ENCODE measurements at places on chromosomes 11 and 22.

GRCh38 chr11:94325681-94326080 lies 21.3 kb downstream of the IZUMO1R start:
- no peak for DNase-seq

DNA sequence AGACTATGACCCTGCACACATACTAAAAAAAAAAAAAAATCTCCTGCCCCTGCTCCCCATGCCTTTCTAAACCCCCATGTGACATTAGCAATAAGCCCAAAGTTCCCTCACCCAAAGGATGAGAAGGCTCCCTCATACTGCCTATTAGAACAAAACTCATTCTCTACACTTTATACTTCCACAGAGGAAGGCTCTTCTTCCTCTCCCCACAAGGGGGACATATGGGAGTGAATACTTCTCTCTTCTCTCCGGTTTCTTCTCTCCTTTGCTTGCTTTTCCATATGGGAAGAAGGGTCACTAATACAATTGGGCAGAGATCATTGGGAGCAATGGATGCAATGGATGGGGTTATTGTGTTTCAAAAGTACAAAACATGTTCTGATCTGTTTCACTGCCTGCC lies 3.3 kb downstream of the OR52L1 start:
- no peak for DNase-seq

DNA sequence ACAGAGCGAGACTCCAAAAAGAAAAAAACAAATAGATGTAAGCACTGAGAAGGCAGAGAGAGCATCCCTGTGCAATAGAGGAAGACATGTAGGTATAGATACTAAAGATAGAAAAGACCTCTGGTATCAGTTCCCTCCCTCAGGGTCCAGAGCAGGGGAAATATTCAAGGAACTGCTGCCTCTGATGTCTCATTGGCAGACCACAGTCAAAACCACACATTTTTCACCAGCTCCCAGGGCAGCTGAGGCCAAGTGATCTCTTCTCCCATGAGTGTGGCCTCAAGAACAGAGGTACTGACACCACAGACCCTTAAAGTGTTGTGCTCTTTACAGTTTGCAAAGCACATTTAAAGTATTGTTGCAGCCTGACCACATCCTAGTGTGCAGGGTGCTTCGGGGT lies 288.5 kb downstream of the NTM start:
- peak; percentile 94 for DNase-seq

GRCh38 chr22:19109198-19110063 lies 12.8 kb downstream of the DGCR2 start:
- peak; percentile 98 for DNase-seq

DNA sequence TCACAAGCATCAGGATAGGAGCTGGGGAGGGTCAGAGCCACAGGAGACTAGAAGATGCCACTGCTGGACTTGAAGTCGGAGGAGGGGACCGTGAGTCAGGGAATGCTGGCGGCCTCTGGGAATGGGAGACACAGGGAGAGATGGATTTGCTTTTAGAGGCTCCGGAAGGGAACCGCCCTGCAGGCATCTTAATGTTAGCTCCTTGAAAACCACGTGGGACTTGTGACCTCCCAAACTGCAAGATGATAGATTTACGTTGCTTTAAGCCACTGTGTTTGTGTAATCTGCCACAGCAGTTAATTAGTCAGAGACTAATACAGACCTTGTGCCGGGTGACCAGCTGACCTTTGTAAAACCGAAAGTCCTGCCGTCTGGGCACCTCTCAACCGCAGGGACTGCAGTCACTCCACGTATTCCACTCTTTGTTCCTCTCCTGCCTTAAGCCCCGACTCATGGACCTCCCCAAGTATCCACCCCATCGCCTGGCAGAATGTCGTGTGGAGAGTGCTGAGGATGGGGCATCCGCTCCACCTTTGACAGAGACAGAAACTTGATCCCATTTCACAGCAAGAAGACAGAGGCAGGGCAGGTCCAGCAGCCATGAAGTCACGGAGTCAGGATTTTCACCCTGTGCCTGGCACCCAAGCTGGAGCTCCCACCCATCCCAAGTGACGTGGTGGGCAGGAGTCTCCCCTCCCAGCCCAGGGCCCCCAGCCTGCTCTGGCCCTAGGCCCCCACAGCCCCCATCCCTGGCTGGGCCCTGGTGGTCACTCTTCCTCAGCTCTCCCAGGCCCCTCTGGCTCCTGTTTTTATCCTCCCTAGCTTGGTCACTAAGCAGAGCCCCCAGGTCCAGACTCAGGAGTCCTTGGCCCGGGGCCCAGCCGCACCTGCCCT lies 19.4 kb upstream of the CTSD start:
- DNase-seq = peak; percentile 98

DNA sequence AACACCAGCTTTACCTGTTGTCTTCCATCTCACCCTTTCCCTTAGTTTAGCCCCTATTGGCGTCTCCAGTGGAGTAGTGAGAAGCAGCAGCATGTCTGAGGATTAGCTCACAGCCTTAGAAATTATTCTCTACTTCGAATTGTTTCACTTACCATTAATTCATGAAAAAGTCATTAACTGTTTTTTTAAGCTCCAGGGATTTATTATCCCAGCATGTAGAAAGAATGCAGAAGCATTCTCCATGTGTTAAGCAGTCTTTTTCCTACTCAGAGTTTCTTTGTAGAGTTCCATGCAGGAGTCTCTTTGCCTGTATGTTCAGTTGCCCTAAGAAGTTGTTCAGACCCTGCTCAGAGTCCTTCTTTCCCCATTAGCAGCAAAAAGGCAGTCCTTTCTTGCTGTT lies 137.9 kb upstream of the RASSF10 start:
- no peak for DNase-seq

- no peak for DNase-seq
These were observed 12.3 kb downstream of the STARD10 start for GRCh38 chr11:72781313-72782080.

- DNase-seq = no peak
These were observed 33.7 kb downstream of the USP28 start for GRCh38 chr11:113841691-113842090.

GRCh38 chr11:8233691-8234424 lies 29.8 kb downstream of the LMO1 start:
- no peak for DNase-seq

DNA sequence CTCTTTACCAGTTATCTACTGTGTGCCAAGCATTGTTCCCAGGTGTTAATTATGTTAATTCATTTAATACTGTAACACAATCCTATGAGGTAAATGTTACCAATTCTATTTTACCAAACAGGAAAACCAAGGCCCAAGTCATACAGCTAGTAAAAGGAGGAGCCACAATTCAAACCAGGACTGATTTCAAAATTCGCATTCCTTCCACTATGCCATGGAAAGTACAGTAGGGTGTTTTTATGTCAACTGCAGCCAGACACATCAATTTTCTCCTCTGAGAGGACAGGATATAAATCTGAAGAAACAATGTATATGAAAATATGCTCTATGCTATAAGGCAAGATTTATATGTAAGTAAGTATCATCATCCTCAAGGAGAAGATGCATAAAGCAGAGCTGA lies 104.3 kb downstream of the RPL27A start:
- DNase-seq = no peak

GRCh38 chr11:87212891-87213290 lies 175.2 kb downstream of the TMEM135 start:
- no peak for DNase-seq

DNA sequence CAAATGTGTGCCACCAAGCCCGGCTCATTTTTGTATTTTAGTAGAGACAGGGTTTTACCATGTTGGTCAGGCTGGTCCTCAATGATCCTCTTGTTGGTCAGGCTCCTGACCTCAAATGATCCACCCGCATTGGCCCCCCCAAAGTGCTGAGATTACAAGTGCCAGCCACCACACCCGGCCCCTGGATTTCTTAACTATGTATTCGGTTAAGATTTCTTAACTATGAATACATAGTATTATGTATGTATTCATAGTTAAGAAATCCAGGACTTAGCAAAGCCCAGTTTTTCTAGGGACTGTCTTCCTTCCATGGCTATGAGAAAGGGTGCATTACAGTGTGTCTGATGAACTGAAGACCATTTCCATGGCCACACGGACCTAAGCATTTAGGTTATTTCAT lies 1.7 kb downstream of the C11orf91 start:
- peak; percentile 6 for DNase-seq

DNA sequence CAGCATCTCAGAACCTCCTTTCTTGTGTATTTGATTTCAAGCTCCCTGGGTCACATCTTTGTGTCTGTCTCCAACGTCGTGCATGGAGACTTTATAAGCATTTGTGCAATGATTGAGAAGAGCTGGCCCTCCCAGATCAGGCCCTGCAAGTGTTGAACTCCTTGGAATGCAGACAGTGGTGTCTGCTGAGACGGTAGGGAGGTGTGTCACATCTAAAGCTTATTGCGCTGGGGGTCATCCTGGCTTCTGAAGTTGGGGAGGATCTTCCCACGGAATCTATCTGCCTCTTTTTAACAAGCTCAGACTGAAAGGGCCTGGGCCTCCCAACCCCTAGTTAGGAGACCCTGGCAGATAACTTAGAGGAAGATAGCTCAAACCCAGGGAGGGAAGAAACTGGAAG lies 6.7 kb downstream of the APLNR start:
- DNase-seq = no peak

DNA sequence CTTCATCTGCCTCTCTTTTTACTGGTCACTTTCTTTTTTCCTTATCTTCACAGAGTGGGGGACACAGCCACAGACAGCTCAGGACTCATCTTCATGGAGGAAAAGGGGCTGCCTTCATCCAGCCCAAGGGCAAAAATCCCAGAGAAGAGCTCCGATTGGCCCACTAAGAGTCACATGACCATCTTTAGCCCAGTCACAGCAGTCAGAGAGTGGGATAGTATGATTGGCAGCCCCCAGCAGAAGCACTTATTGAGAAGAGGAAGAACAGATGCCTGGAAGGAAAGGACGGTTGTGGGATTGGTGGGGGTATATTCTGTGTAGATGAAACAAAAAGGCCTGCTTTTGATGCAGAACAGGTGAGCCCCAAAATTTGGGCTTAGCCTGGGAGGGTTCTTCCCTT lies 77.8 kb downstream of the MN1 start:
- no peak for DNase-seq

DNA sequence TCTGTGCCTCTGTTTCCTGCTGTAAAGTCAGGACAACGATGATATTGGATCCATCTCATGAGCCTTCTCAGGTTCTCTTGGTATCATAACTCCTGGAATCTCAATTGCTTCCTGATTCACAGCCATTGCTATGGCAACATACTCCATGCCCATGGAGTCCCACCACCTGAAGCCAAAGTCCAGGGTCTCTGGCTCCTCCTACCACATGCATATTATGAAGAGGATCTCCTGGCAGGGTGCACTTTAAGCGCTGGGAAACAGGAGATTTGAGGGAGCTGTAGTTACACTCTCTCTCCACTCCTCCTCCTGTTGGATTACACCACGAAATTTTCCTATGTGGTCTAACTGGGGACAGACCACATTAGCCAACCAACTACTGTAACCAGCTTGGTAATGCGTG lies 130.9 kb upstream of the SEZ6L start:
- DNase-seq = no peak

GRCh38 chr11:90779098-90779497 lies 556.2 kb upstream of the CHORDC1 start:
- no peak for DNase-seq

GRCh38 chr22:20866736-20867135 lies 7.9 kb downstream of the SNAP29 start:
- no peak for DNase-seq

DNA sequence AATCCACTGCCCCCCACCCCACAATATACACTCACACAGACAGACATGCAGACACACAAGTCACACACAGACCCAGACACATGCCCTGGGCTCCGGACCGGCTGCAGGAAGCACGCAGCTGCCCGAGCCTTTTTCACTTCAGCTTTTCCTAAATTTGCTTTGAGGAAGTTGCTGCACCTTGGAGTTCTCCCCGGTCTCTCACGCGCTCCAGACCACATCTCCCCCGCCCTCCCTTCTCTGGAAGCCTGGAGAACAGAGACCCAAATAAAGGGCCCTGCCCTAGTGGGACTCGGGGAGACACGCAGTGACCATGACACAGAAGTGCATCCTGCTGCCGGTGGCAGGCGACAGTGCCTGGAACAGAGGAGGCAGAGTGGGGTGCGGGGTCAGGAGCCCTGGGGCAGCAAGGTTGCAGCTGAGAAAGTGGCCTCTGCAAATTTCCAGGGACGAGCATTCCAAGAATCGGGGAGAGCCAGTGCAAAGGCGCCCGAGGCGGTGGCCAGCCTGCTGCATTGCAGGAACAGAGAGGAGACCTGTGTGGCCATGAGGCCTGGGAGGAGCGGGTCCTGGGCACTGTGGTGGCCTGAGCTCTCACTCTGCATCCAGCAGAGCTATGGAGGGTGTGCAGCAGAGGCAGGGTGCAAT lies 19.1 kb downstream of the RPL3 start:
- DNase-seq = peak; percentile 98

DNA sequence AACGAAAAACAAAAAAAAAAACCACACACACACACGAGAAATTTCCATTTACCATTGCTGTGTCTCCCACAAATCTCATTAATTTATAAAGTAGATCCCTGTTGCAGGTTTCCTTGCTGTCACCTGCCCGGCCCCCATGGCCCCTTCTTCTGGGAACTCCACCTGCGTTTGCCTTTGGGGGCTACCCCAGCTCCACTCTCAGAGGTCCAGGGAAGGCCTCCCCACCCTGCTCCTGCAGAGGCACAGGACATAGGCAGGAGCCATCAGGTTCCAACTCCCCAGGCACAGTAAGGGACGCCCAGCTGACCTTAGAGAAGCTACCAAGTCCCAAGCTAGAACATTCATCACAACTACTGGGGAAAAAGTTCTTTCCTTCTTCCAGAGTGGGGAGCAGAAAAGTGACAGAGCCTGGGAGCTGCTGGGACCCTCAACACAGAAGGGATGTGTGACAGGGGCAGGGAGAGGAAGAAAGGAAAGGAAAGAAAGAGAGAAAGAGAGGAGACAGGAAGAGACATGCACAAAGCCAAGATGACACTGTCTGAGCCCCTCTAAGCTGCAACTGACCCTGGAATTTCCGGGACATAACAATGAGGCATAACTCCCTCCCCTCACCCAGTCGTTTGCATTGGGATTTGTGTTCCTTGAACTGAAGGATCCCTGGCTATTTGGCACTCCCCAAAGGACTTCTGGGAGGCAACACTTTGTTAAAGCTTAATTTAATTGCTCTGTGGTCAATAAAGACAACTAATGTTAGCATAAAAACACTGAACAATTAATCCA lies 175.7 kb downstream of the SHANK2 start:
- DNase-seq = no peak

- no peak for DNase-seq
These were observed 15.1 kb downstream of the TMEM184B start for GRCh38 chr22:38257650-38258250.

DNA sequence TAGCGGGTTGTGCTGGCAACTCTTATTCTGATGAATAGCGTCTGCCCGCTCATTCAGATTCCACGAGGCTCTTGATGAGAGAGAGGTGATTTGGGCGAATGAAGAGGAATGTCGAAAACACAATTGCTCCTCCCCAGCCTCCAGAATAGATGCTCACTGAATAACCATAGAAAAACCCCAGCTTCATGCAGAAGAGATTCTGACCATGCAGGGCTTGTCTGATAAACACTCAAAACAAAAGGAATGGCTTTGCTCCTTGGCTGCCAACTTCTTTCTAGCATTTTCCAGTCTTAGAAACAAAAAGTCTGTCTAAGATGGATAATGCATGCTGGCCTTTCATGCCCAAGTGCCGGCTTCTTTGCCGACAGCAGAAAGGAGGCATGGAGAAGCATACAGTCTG lies 569.5 kb downstream of the MN1 start:
- DNase-seq = no peak

- DNase-seq = no peak
These were observed 44.0 kb upstream of the CSNK2A3 start for GRCh38 chr11:11397036-11397415.
